ENCODE measurements at places on chromosomes 4 and X. TPM values are rescaled to one million over a fixed set of nuclear protein-coding genes. Genes with fewer than 3 reads are reported as not detected.

GRCh38 chr4:15656038-15656470 is 897 bp upstream of the FBXL5 start:
- H3K4me3 ChIP-seq: peak overlapping the region; percentile 55
- H3K4me1 ChIP-seq: peaks cover 35% of the 10 kb centered on the region
- H3K27ac ChIP-seq: peak overlapping the region; percentile 80
- H3K36me3 ChIP-seq: no peaks in the 10 kb centered on the region
- no peak for DNase-seq

DNA sequence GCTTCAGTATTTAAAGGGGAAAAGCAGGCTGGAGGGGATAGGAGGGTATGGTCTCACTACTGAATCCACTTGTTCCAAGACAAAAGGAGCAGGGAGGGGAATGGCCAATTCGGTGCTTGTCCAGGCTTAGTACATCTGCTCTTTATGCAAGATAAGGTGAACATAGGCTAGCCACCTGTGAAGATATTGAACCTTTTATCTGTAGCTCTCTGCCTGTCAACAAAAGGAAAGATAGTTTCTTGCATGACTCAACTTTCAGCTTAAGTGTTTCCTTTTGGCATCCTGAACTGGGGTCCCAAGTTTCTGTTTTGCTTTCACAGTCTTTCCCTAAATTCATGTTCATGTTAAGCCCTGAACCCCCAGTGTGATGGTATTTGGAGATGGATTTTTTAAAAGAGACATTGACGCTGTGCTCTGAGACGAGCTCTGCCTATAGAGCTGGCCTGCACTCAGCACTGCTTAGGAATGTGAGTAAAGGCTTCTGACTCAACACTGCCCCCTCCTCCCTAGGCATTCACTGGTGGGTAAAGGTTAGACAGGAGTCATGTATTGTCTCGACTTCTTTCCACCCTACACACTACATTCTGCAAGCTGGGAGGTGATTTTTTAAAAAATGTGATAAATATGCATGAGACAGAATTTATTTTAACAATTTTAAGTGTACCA is 28.2 kb downstream of the FAM149A start:
- H3K27ac ChIP-seq: no peak overlapping the region
- DNase-seq: peak; percentile 36
- H3K36me3 ChIP-seq: no peaks in the 10 kb centered on the region
- no peaks in the 10 kb centered on the region for H3K27me3 ChIP-seq
- H3K4me3 ChIP-seq: no peak overlapping the region

- H3K36me3 ChIP-seq: no peaks in the 10 kb centered on the region
- no peak overlapping the region for H3K27ac ChIP-seq
- DNase-seq: no peak
- no peaks in the 10 kb centered on the region for H3K27me3 ChIP-seq
Measured at GRCh38 chr4:137529432-137529831, 2.9 kb downstream of the PCDH18 start.

DNA sequence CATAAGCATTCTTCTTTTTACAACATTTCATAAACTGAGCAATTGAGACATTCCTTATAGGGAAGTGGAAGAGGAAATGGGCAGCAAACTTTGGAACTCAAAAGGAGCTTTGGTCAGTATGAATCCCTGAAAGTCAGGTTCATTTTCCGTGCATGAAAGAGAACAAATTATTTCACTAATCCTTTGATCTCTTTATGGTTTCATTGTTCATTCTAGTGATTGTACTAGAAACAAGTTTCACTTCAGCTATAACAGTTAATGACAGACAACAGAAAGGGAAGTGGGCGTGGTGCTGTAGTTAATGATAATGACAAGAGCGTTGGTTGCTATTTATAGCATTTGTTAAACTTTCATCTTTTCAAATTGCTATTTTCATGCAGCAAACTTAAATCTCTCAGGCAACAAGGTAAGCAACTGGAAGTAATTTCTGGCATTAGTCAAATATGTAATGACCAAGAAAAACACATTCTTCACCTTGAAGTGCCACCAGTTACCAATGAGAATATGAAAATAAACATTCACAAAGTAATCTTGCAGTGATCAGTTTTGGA is 98.4 kb downstream of the AREG start:
- H3K27ac ChIP-seq: peak overlapping the region; percentile 41
- no peaks in the 10 kb centered on the region for H3K36me3 ChIP-seq
- no peak overlapping the region for H3K4me3 ChIP-seq
- no peaks in the 10 kb centered on the region for H3K27me3 ChIP-seq

DNA sequence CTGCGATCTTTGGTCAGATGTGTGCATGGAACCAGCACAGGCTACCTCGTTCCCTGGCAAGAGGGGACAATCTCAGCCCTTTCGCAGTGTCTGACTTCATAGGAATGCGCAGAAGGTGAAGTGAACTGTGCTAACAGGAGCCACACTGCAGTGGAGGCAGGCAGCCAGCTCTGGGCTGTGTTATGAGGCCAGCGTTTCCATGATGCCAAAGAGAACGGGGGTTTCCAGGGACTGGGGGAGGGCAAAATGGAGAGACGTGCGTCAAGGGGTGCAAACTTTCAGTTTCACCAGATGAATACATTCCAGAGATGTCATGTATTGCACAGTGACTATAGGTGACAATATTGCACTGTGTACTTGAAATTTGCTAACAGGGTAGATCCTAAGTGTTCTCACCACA is 30.4 kb downstream of the CLDN34 start:
- no peak overlapping the region for H3K27ac ChIP-seq
- no peaks in the 10 kb centered on the region for H3K27me3 ChIP-seq
- H3K36me3 ChIP-seq: no peaks in the 10 kb centered on the region
- DNase-seq: no peak

GRCh38 chr4:20658456-20658855 is 41.8 kb upstream of the PACRGL start:
- DNase-seq: peak; percentile 5
- no peaks in the 10 kb centered on the region for H3K36me3 ChIP-seq
- H3K27me3 ChIP-seq: no peaks in the 10 kb centered on the region

- no peak overlapping the region for H3K4me3 ChIP-seq
- H3K27ac ChIP-seq: no peak overlapping the region
- H3K36me3 ChIP-seq: no peaks in the 10 kb centered on the region
Measured at GRCh38 chr4:142356118-142356759, 489.9 kb downstream of the INPP4B start.

GRCh38 chr4:18180122-18180521 is 158.6 kb upstream of the LCORL start:
- no peak for DNase-seq
- no peaks in the 10 kb centered on the region for H3K36me3 ChIP-seq
- no peak overlapping the region for H3K4me3 ChIP-seq
- no peaks in the 10 kb centered on the region for H3K27me3 ChIP-seq
- no peak overlapping the region for H3K27ac ChIP-seq
- H3K4me1 ChIP-seq: no peaks in the 10 kb centered on the region

The ADH4 gene
- total RNA-seq: not detected

DNA sequence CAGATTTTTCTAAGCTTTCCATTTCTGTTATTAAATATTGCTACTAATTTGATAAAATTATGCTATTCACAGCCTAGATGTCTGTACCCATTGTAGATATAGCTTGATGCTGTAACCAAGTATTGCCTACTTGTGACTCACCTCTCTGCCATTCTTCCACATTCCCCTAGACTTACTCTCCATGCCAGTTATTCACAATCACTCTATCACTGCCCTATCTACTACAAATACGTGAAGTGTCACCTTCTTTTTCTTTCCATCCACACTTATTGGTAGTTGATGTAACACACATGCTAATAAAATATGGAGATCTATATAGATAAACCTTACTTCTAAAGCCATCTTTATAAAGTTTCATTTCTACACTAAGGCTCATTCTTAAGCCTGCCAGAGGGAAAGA is 179.4 kb upstream of the PACRGL start:
- no peaks in the 10 kb centered on the region for H3K27me3 ChIP-seq
- no peak overlapping the region for H3K4me3 ChIP-seq
- H3K36me3 ChIP-seq: no peaks in the 10 kb centered on the region
- no peak overlapping the region for H3K27ac ChIP-seq
- H3K4me1 ChIP-seq: no peaks in the 10 kb centered on the region

GRCh38 chrX:102659790-102660757 is 8.8 kb downstream of the GPRASP1 start:
- DNase-seq: no peak
- H3K36me3 ChIP-seq: no peaks in the 10 kb centered on the region
- no peaks in the 10 kb centered on the region for H3K4me1 ChIP-seq
- no peaks in the 10 kb centered on the region for H3K27me3 ChIP-seq
- H3K27ac ChIP-seq: no peak overlapping the region

DNA sequence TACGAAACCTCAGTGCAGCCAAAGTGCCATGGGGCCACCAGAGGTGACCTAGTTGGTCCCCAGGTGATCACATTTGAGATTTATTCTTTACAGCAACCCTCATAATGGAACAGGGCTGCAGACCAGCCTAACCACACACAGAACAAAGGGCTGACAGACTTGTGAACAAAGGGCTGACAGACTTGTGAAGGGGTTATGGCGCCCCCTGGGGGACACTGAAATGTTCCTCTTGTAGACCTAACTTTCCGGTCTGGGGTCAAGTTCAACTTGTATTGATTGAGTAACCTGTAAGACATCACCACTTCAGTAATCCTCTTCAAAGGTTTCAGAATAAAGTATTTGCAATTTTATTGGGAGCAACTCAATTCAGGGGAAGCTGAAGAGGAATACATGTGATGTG is 175.9 kb upstream of the RPS6KA3 start:
- peak; percentile 74 for DNase-seq
- H3K36me3 ChIP-seq: no peaks in the 10 kb centered on the region
- H3K27me3 ChIP-seq: no peaks in the 10 kb centered on the region
- H3K4me3 ChIP-seq: no peak overlapping the region
- no peak overlapping the region for H3K27ac ChIP-seq

- DNase-seq: no peak
- no peaks in the 10 kb centered on the region for H3K36me3 ChIP-seq
- no peak overlapping the region for H3K27ac ChIP-seq
Measured at GRCh38 chrX:71954458-71954857, 43.8 kb downstream of the NHSL2 start.

- H3K4me1 ChIP-seq: no peaks in the 10 kb centered on the region
- H3K4me3 ChIP-seq: no peak overlapping the region
- no peak overlapping the region for H3K27ac ChIP-seq
- no peak for DNase-seq
- no peaks in the 10 kb centered on the region for H3K36me3 ChIP-seq
- no peaks in the 10 kb centered on the region for H3K27me3 ChIP-seq
Measured at GRCh38 chr4:127217586-127218229, 415.0 kb upstream of the INTU start.

The MCF2 gene
- total RNA-seq: not detected

The TMEM154 gene
- total RNA-seq: 34.5 TPM

GRCh38 chr4:49058306-49058705 is 72.2 kb downstream of the CWH43 start:
- H3K36me3 ChIP-seq: no peaks in the 10 kb centered on the region
- H3K4me1 ChIP-seq: no peaks in the 10 kb centered on the region
- no peak overlapping the region for H3K27ac ChIP-seq
- H3K4me3 ChIP-seq: no peak overlapping the region

The PNMA5 gene
- not detected for total RNA-seq

- no peaks in the 10 kb centered on the region for H3K4me1 ChIP-seq
- no peaks in the 10 kb centered on the region for H3K27me3 ChIP-seq
- H3K27ac ChIP-seq: no peak overlapping the region
Measured at GRCh38 chr4:98452091-98452490, 190.9 kb downstream of the RAP1GDS1 start.

GRCh38 chrX:2391869-2392606 is 108.7 kb downstream of the DHRSX start:
- DNase-seq: peak; percentile 94
- peaks cover 24% of the 10 kb centered on the region for H3K4me1 ChIP-seq
- no peaks in the 10 kb centered on the region for H3K27me3 ChIP-seq

DNA sequence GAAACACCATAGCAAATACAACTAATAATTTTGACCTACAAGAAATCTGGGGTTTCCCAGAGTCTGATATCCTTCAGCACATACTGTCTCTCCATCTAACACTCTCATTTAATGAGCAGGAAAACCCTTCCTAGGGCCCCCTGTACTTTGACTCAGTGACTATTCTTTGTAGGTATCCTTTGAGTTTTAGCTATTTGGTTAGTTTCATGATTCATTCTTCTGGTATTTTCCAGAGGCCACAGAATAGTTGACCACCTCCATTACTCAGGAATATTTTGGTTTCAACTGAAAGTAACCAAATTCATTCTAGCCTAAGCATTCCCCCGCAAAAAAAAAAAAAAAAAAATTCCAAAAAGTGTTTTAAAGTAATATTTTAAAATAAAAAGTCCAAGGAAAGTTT is 140.0 kb downstream of the IDS start:
- peaks cover 9% of the 10 kb centered on the region for H3K27me3 ChIP-seq
- no peak overlapping the region for H3K27ac ChIP-seq
- no peaks in the 10 kb centered on the region for H3K36me3 ChIP-seq
- H3K4me3 ChIP-seq: no peak overlapping the region

The CT45A5 gene
- not detected for total RNA-seq

DNA sequence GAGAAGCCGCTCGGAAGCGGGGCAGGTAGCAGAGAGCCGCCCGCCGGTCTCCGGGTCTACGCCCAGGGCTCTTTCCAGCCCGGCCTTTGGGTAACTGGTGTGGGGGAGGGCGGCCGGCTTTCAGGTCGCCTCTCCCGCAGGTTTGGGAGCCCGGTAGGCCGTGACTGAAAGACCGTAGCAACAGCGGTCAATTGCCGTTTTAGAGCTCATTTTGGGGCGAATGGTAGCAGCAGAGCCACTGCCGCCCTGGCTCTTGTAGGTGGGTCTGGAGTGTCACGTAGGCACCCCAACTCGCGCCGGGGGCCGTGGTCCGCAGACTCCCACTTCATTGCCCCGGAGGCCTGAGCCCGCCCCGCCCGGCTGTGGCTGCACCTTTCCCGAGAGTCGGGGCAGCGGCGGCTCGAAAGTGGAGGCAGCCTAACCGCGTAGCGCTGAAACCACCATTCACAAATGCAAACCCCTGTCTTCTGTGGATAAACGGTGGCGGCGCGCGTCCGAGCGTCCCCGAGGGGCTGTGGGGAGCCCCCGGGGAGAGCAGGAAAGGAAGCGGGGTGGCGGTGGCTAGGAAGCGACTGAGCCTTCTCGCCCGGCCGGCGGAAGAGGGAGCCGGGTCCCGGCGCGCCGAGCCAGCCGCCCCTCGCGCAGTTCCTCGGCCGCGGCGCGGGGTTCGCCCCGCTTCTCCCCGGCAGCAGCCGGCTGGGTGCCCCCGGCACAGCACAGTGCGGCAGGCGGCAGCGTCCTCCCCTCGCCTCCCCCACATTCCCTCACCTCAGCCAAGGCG is 2185.1 kb upstream of the TENM3 start:
- H3K4me3 ChIP-seq: peak overlapping the region; percentile 52
- H3K27ac ChIP-seq: no peak overlapping the region
- H3K27me3 ChIP-seq: peaks cover 41% of the 10 kb centered on the region
- 0 out of 2 replicates have a peak, but pooled peaks cover 5% of the 10 kb centered on the region for H3K4me1 ChIP-seq
- peak; percentile 16 for DNase-seq

- no peaks in the 10 kb centered on the region for H3K36me3 ChIP-seq
- H3K4me3 ChIP-seq: no peak overlapping the region
- no peaks in the 10 kb centered on the region for H3K4me1 ChIP-seq
Measured at GRCh38 chr4:175412161-175412560, 399.9 kb downstream of the GPM6A start.

- no peaks in the 10 kb centered on the region for H3K4me1 ChIP-seq
- no peaks in the 10 kb centered on the region for H3K36me3 ChIP-seq
- H3K27ac ChIP-seq: no peak overlapping the region
- no peaks in the 10 kb centered on the region for H3K27me3 ChIP-seq
- DNase-seq: no peak
- no peak overlapping the region for H3K4me3 ChIP-seq
Measured at GRCh38 chr4:2648159-2648814, 107.8 kb downstream of the TNIP2 start.

The LANCL3 gene
- total RNA-seq: 0.83 TPM

The BBS12 gene
- 4.9 TPM for total RNA-seq

All from PC-9 (cell line).